Immature natural killer cell (primary cell): ENCODE measurements at places on chromosomes 4 and X.

DNA sequence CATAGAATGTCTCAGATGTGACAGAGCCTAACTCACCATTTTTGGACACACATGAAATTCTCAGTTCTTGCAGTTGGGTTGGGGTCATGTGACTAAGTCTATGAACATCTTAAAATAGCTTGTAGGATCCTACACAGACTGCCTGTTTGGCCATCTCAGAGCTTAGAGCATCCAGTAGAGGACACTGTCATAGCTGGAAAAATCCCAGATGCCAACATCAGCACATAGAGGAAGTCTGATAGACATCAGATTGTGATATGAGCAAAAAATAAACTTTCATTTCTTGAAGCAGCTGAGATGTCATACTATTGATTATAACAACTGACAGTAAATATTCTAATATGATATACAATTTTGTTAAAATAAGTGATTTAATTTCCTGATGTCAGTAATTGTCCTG is 207.1 kb downstream of the TRAM1L1 start:
- DNase-seq, result no peak

DNA sequence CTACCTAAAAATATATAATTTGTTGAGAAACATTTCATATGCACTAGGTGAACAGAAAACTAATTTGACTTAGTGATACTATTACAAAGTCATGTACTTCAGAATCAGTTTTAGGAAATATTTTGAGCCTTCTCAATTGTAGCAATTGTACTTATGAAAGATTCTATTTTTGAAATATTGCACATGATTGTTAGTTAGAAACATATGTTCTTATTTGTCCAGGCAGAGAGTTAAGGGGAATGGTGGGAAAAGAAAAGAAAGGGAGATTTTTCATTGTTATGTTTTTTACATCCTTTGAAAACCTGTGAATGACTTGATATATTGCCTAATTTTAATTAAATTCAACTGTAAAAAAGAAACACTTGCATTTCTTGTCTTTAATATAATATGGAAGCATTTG is 66.0 kb downstream of the GLRB start:
- no peak for DNase-seq

DNA sequence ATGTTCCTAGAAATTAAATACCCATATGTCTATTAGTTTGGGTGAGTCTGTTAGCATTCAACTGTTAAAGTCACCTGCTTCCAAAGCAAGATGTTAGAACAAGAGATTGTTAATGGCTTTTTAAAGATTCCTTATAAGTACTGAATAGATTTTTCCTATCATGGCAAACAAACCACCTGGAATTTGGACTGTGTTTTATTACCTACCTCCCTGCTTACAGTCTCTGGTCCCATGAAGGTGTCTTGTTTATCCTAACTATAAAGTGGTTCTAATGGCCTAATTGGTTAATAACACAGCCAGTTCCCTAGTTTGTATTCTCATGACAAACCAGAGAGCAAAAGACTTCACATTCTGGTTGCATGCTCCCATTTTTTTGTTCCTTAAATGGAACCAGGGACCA is 149.5 kb downstream of the PPP1R2C start:
- no peak for DNase-seq

DNA sequence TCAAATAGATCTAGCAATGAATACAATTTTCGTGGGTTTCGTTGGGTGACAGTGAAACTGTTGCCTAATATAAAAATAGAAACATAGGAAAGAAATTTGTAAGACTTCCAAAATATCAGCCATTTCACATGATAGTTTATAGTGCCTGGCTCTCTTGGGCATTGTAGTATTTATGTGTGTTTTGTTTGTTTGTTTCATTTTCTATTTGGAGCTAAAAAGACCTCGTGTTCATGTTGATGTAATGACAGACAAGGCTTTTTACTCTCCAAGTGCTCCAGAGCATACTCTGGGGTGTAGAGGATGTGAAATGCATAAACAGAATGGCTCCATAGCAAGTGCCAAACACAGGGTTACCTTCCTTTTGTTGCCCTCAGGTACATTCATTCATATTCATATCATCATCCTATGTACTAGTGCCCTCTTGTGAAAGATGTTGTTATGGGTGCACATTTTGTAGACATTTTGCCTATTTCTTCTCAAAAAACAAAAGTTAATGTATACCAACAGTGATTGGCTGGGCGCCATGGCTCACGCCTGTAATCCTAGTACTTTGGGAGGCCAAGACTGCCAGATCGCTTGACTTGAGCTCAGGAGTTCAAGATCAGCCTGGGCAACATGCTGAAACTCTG is 100.7 kb upstream of the AMOT start:
- no peak for DNase-seq

- no peak for DNase-seq
These were observed 186.8 kb upstream of the PABPC4L start for GRCh38 chr4:134388351-134388750.

- DNase-seq, result no peak
These were observed 16.2 kb downstream of the SLC4A4 start for GRCh38 chr4:71355045-71355444.

- DNase-seq, result no peak
These were observed 2.5 kb upstream of the USP9X start for GRCh38 chrX:41082783-41083182.

DNA sequence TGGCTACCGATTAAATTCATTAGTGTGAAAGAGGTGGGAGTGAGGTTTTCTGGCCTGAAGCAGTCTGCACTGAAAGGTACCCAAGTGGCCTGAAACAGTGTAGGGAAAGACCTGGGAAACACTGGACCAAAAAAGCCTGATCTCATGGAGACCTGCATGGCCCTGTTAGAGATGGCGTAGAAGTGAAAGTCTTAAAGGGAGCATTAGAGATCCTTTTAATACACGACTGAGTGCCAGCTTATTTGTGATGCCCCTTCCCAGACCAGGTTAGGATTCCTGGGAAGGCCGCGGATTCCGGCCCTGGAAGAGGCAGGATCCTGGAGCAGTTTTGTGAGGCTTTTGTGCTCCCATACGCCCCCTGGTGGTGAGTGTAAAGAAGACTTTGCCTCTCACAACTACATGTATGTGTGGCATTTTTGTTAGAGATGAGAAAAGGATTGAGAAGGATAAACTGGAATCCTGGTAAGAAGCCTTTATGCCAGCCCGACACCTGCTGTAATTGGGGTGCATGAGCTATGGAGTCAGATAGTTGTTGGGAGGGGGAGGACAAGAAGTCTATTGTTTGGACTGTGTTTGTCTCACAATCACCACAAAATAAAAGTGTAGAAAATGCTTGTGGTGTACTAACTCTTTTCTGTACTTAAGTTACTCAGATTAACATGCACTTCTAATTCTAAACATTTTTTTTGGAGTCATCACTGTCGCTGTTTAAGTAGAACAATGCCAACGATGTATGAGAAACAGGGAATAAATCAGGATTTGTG is 54.0 kb downstream of the JADE1 start:
- peak; percentile 69 for DNase-seq

GRCh38 chr4:26432419-26432818 is 57.9 kb downstream of the CCKAR start:
- no peak for DNase-seq

DNA sequence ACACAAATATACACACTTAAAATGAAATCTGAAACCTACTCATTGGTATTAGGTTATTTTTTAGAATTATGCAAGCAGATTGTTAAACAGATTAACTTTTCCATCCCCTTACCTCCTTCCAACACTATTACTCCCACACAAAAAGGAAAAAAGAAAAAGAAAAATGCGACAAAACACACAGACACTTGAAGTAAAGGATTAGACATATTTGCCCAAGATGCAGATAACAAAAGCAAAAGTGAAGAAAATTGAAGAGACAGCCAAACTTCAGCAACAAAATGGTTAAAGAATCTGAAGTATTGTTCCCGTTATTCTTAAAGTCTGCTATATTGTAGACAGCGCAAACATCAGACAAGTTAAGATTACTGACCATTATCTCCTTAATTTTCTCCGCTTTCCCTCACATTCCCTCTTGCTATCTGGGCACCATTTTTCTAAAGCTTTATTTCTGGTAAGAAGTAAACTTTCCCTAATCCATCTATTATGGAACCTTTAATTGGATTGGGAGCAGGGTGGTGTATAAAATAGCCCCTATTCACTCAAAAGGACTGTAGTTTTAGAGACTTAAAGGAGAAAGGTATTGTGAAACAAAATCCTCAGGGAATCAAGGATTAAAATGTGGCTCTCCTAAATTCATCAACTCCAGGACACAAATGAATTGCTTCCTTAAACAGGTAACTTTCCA is 34.7 kb upstream of the MAB21L2 start:
- no peak for DNase-seq

GRCh38 chr4:166670341-166670740 is 564.0 kb downstream of the SPOCK3 start:
- DNase-seq, result no peak

DNA sequence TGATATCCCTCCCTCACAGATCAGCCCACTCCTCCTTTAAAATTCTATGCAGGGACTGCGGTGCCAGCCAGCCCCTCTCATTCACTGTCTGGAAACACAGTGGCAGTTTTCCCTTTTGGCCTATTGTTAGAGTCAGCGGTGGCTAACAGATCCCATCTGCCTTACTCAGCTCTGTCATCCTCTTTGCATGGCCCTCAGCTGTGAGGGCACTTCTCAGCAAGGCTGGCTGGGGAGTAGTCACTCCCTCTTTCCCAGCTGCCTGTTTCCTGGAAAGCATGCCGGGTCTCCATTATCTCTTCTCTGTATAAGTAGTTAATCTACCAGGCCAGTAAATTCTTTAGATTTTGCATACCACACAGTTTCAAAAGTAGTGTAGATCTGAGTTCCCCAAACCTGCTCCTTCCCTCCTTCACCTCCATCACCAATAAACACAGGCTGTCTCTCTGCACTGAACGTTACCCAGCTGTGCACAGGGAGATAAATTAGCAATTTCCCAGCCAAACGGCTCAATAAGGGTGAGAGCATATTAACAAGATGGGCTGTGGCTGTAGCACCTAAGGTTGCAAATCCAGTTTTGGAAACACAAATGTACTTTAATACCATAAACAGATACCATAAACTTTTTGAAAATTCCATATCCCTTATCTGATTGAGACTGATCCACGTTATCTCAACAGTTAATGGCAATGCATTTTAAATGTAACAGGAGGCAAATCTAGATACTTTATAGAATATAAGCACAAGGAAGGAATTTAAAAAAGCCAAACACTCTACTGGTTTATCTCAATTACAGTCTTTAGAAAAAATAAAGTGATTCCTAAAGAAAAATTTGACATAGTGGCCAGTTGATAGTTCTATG is 229.3 kb downstream of the ANKRD50 start:
- DNase-seq, result no peak

GRCh38 chrX:23554304-23554703 is 113.0 kb upstream of the PRDX4 start:
- DNase-seq, result no peak

- no peak for DNase-seq
These were observed 4.2 kb upstream of the DUSP9 start for GRCh38 chrX:153642655-153643430.

GRCh38 chr4:177283167-177283566 is 26.5 kb upstream of the NEIL3 start:
- DNase-seq, result no peak
